IMR-90 (cell line): ENCODE measurements at places on chromosomes 11 and 22. TPM values are rescaled to one million over a fixed set of nuclear protein-coding genes. Genes with fewer than 3 reads are reported as not detected.

GPHA2 gene
- not detected in 2 replicates for total RNA-seq

MICAL2 gene
- total RNA-seq, result 285 and 336 TPM in 2 replicates

C22orf31 gene
- total RNA-seq, result not detected in 2 replicates

SLC22A12 gene
- total RNA-seq, result not detected in 2 replicates

FGF3 gene
- total RNA-seq, result not detected in 2 replicates

CTSW gene
- total RNA-seq, result 0.18 TPM in 1 of 2 replicates, not detected in the other

TSPAN32 gene
- total RNA-seq, result not detected in 2 replicates

XKR3 gene
- not detected in 2 replicates for total RNA-seq

ATM gene
- total RNA-seq, result 30.6 and 54.4 TPM in 2 replicates

ANGPTL5 gene
- not detected in 2 replicates for total RNA-seq

BAD gene
- 27.5 and 30.3 TPM in 2 replicates for total RNA-seq

MOV10L1 gene
- 0.72 and 0.83 TPM in 2 replicates for total RNA-seq

NCAPH2 gene
- total RNA-seq, result 36.4 and 38.5 TPM in 2 replicates

TSSK2 gene
- total RNA-seq, result not detected in 2 replicates

MS4A4E gene
- total RNA-seq, result not detected in 2 replicates

SYCE3 gene
- not detected in 2 replicates for total RNA-seq

LARGE1 gene
- 7.2 and 12.4 TPM in 2 replicates for total RNA-seq

VSTM5 gene
- 0.28 and 0.36 TPM in 2 replicates for total RNA-seq

SERGEF gene
- total RNA-seq, result 18.1 and 19.4 TPM in 2 replicates

OR9Q2 gene
- total RNA-seq, result not detected in 2 replicates

AMOTL1 gene
- total RNA-seq, result 49.5 and 58.6 TPM in 2 replicates

OVOL1 gene
- not detected in 2 replicates for total RNA-seq

KDM4D gene
- 0.90 and 1.1 TPM in 2 replicates for total RNA-seq

ARRB1 gene
- 13.1 and 17.4 TPM in 2 replicates for total RNA-seq

TTC36 gene
- total RNA-seq, result not detected in 2 replicates

TMPRSS13 gene
- total RNA-seq, result not detected in 2 replicates

VPS37C gene
- 3.2 and 3.6 TPM in 2 replicates for total RNA-seq

MAP4K2 gene
- total RNA-seq, result 9.2 and 11.7 TPM in 2 replicates

P2RX6 gene
- total RNA-seq, result 0.56 and 0.90 TPM in 2 replicates

DENND5A gene
- 182 and 192 TPM in 2 replicates for total RNA-seq
